ENCODE measurements at places on chromosomes 3 and 15.

DNA sequence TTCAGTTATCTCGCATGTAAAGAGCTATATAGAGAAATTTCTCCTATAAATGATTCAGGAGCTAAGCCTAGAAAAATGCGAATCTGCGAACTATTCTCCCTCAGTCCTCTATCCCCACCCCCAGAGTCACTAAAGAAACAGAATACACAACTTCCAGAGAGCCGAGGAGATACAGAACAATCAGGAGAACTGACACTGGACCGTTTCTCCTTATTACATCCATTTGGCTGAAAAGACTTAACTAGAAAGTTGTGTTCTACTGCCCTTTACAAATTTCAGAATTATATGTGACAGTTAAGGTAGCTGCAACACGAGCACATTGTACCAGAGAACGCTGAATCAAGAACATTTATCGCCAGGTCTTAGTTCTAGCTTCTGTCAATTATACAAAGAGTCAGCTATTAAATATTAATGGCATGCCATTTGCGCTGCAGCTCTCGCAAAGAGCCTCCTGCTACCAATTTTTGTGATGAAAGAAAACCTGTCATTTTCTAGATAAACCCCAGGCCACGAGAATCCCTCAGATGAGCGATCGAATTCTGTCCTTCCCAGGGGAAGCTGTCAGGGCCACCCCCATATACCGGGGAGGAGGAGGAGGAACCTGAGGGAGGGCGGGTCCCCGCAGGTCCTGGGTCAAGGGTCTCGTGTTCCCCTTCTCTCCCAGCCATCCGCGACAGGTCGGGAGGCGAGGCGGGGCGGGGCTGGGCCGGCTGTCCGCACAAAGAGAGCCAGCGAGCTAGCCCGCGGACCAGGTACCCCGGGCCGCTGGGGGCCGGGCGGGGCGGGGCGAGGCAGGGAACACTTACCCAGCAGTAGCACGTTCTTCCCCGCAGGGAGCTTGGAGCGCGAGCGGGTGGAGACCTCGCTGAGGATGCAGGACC lies 878 bp downstream of the DYNC1LI1 start:
- DNase-seq: peak; percentile 74
- H3K27me3 ChIP-seq: no peaks in the 10 kb centered on the region
- peak overlapping the region; percentile 73 for H3K4me3 ChIP-seq
- H3K36me3 ChIP-seq: no peaks in the 10 kb centered on the region

GRCh38 chr3:124846189-124846588 lies 41.0 kb downstream of the ITGB5 start:
- DNase-seq: no peak
- no peak overlapping the region for H3K4me3 ChIP-seq

DNA sequence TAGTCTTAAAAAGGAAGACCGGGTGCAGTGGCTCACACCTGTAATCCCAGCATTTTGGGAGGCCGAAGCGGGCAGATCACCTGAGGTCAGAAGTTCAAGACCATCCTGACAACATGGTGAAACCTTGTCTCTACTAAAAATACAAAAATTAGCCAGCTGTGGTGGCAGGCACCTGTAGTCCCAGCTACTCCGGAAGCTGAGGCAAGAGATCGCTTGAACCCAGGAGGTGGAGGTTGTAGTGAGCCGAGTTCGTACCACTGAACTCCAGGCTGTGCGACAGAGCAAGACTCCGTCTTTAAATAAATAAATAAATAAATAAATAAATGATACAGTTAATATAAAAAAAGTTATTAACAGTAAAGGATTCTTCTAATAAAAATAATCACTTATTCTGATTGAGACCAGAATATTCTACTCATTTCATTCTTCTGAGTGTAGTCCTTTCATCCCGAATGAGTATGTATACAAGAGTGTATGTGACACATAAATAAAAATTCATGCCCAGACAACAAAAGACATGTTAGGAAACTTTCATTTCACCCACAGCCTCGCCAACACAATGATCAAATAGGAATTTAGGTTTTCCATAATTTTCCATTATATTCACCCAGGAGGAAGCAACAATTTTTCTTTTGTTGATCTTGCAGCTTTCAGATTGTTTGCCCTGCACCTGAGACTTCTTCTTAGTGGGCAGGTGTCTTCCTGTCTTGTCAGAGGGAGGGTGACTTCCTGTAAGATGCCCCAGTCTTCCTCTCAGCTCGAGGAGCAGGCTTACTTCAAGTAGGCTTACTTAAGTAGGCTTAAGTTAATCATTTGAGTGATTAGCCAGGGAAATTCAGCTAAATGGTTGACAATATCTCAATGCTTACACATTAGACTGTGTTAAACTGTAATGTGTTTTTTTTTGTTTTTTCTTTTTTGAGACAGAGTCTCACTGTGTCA lies 7.8 kb upstream of the NUP210 start:
- no peak overlapping the region for H3K27ac ChIP-seq
- H3K27me3 ChIP-seq: no peaks in the 10 kb centered on the region
- peaks cover 9% of the 10 kb centered on the region for H3K4me1 ChIP-seq
- no peak overlapping the region for H3K4me3 ChIP-seq
- no peak for DNase-seq

DNA sequence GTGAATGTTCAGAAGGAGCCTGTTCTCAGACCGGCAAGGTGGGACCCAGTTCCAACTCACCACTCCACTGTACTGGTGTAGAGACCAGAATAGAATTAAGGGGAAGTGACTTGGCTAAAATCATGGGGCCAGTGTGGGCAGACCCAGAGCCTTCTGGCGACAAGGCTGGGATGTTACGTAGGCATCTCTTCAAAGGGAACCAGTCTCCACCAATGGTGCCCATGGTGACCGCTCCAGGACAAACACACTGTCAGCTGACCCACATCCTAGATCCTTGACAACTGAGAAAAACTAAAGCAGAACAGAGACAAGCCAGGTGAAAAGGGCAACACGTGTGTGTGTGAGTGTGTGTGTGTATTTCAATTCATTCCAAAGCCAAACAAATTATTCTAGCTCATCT lies 321.7 kb upstream of the FRG2C start:
- H3K4me3 ChIP-seq: no peak overlapping the region
- no peaks in the 10 kb centered on the region for H3K27me3 ChIP-seq
- no peaks in the 10 kb centered on the region for H3K36me3 ChIP-seq
- no peak overlapping the region for H3K27ac ChIP-seq
- DNase-seq: no peak

DNA sequence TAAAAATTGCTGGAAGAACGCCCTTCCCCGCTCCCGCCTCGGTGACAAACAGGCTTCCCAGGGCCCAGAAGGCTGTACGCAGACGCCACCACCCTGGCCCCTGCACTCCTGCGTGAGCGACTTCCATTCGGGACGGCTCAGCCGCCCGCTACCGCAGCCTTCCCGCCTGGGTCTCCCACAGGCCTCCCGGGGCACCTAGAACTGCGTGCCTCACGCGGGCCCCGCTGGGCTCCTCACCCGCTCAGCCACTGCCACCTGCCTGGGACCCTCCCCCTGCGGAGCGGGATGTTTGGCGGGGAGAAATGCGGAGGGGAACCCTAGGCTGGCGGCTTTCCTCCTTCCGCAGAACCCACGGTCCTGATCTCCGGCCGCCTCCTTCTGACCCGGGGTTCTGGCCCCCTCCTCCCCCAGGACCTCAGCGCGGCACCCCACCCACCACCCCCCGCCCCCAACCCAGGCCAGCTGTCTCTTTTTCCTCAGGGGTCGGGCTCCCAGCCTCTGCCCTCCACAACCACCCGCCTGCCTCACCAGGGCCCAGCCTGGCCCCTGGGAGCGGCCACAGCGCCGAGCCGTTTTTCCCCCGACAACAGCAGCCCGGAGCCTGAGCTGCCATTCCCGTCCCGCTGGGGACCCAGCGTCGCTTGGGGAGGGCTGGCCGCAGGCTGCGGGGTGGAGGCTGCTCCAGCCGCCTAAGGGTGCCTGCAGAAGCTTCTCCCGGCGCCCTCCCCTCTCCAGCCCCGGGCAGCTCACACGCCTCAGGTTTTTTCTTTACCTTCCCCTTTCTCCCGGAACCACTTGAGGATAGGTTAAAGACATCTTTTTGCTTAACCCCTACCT lies 27.6 kb upstream of the RAB7A start:
- peak overlapping the region; percentile 78 for H3K27ac ChIP-seq
- H3K36me3 ChIP-seq: no peaks in the 10 kb centered on the region
- peaks cover 10% of the 10 kb centered on the region for H3K4me1 ChIP-seq

GRCh38 chr3:119660474-119661440 lies at the start of gene POPDC2:
TSS of gene POPDC2 (minus strand) at chr3:119660589. CDS start at chr3:119660423, 166 bp downstream.
- H3K27ac ChIP-seq: peak within 1 kb of the TSS; percentile 65
- H3K27me3 ChIP-seq: no peaks in the 10 kb centered on the region
- no peaks in the 10 kb centered on the region for H3K4me1 ChIP-seq
- H3K36me3 ChIP-seq: no peaks in the 10 kb centered on the region
- peak within 1 kb of the TSS; percentile 5 for H3K4me3 ChIP-seq

All from transverse colon (tissue), 4 donors.